Right ventricle myocardium superior (tissue), 1 donor: ENCODE measurements at places on chromosomes 13 and 19.

DNA sequence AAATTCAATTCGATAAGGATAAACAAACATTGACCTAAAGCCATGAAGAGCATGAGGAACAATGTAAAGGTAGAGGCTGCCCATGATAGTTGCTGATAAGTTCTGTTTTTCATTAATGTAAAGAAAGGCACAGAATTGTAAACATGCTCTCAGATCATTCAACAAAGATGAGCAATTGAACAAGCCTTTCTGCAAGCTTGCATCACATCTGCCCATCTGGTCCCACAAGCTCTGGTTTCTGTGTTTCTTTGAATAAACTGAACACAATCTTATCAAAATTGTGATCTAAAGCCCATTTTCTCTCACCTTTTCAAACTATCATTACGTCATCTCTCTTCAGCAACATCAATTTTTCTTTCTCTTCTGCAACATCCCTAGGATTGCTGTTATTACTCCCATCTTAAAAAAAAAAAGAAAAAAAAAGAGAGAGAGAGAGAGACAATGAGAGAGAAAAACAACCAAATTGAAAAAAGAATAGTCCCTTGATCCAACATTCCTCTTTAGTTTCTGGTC is 487.2 kb upstream of the GPC6 start:
- no peak for DNase-seq

GRCh38 chr19:39746836-39747529 is 9.2 kb upstream of the CLC start:
- no peak for DNase-seq

DNA sequence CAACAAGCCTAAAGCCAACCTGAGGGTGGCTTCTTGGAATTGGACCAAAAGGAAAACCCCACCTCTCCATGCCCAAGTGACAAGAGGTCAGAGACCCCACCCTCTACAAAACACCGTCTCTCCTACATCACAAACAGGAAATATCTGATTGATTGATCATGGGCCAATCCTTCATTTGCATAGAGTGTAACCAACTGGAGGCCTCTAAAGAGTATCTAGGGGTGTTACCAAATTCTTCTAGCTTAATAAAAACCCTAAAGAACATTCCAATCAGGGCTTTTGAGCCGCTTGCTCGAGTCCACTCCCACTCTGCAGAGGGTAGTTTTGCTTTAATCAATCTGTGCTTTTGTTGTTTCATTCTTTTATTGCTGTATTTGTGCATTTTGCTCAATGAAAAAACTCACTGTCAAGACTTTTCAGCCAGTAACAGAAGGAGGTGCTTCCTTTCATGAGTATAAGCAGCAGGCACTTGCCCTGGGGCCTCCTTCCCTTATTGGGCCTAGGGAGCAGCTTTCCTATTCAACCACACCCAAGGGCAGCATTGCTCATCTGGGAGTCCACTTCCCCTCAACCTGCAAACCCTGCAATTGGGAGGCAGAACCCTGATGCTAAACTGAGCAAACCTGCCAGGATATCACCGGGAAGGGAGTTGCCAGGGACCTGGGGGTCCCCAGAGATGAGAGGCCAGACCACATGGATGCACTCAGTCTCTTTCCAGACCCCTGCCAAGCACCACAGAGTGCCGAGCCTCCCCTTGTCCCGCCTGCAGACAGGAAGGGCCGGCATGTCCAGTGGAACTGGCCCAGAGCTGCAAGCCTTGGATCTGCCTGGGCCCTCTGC is 154.3 kb upstream of the VSTM2B start:
- DNase-seq = no peak

DNA sequence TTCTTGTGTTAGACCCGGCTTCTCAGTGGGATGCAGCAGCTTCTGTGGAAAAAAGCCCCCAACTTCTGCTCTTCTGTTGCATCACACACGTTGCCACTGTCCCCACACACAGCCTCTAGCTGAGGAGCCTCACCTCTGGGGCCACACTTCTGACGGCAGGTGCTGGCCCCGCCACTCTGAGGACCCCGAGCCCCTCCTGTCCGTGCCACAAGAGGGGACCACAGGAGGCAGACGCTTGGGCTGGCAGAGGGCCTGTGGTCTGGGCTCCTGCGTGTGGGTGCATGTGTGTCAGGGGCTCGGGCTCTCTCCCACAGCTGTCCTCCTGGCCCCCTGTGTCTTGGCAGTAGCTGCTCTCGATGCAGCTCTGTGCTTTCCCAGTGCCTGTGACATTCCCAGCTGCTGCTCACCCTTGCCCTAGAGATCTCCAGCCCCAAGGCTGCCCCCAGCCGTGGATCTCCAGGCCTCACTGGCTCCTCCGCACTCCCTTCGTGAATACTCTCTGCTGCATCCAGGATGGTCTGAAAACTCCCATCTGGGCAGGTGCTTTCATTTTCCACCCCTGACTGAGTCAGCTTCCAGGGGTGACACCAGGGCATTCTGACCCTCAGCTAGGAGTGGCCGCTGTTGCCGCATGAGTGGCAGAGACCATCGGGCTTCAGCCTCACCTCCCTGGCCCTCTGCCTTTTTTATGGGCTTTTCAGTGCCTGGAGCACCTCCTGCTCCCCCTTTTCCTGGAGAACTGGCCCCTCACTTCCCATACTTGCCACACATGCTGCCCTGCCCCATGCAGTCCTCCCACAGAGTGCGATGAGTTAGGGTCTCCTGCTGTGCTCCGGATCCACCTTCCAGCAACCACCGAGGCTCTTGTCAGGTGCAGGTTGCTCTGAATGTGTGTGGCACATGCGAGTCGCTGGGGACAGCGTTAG is 13.7 kb downstream of the MAU2 start:
- no peak for DNase-seq

- DNase-seq = no peak
Observed at GRCh38 chr19:7670790-7671189, 1.9 kb downstream of the RETN start.

GRCh38 chr13:110758195-110758805 is 44.8 kb downstream of the ING1 start:
- no peak for DNase-seq

DNA sequence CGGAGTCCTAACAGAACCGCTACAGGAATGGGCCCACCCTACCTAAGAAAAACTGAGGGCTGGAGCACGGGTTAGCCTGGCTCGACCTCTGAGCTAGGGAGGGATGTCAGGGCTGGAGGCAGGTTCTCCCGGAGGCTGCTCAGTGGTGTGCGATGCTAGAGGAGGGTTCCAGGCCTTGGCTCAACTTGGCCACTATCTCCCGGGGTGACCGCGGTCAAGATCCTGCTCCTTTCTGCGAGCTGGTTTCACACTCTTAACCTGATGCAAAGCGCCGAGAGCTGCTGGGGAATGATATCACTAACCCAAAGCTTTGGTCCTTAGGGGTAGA is 301 bp downstream of the POP4 start:
- DNase-seq = no peak

DNA sequence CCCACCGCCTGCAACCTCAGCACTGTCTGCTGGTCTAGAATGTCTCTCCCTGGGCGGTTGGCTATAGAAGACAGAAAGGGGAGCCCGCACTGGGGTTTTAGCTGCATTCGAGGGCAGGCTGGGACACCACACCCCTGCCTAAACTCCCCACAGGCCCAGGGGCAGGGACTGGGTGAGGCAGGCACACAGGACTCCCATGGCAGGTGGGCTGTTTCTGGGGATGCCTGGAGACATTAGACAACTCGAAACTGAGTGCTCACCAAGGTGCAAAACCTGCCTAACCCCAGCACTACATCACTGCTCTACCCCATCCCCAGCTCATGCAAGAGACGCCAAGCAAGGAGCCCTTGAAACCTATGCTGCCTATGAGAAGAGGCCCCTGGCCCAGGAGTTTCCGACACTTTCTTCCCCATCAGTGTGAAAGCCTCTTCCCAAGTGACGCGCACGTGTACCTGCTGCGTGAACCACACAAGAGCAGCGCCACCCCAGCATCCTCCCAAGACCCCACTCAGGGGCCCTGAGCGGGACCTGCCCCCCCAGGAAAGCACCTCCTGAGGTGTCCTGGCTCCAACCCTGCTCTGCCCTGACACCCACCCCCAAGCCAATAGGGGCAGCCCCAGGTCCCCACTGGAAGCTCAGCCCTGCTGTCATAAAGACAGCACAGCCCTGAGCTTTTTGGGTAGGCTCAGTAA is 121.2 kb downstream of the TUBA3C start:
- DNase-seq = no peak

DNA sequence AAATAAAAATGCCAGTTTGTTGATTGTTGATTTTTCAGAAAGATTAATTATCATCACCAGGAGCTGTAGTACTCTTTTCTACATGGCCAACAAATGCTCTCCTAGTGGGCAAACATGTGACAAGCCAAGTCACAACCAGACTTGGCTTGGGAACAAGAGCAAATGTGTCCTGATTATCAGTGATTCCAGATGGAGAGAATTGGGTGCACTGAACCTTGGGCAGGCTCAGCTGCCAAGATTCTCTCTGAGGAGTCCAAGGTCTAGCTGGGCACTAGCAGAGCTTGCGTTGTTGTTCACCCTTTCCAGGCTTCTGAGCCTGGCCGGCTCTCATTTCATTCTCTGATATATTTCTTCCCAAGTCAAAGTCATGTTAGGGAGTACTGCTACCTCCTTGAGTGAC is 27.3 kb upstream of the GPI start:
- no peak for DNase-seq
